ENCODE measurements at places on chromosomes 1 and 21. TPM values are rescaled to one million over a fixed set of nuclear protein-coding genes. Genes with fewer than 3 reads are reported as not detected.

SLC44A5 gene
- total RNA-seq, result 5.4 TPM

FCRLB gene
- total RNA-seq, result 0.35 TPM

DNA sequence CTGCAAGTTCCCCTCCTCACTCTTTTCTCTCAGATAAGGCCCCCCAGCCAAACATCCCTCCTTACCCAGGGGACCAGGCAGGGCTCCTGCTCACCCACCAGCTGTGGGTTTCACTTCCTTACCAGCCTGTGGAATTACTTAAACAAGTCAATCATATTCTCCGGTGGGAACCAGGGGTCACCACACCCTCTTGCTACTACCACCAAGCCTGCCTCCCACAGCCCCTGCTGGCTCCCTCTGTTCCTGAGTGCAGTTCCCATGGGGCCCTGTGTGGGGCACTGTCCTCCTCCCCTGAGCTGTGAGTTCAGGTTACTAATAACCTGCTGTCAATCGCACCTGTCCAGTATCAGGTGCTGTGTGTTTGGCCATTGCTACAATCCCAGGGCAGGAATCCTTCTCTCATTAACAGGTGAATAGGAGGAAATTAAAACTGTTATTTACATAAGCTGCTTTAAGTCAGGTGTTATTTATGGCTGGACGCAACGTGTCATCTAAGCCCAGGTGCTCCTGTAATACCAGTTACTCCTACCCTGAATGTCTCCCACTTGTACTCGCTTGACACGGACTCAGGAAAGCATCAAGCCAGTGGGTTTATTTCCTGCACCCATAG is 53.1 kb upstream of the LBR start:
- DNase-seq, result no peak

DNA sequence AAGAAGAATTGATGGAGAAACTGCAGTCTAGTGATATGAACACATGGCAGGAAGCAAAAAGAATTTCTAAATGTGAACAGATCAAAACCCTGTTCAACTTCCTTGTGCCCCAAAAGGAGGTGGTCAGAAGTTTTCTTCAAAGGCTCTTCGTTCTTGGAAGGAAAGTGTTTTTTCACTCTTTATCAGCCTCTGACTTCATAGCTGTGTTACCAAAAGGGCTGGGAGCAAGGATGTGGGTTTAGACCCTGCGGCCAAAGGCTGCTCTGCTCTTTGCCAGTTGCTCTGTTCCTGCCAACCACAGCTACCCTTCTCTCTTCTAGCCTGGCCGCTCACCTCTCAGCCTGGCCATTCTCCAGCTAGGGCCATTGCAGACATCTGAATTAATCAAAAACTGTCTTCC is 53.8 kb downstream of the PTGER3 start:
- no peak for DNase-seq

GRCh38 chr1:172452536-172453152 is 8.8 kb upstream of the PIGC start:
- no peak for DNase-seq
